PC-3 (cell line): ENCODE measurements at places on chromosomes 2 and 18. TPM values are rescaled to one million over a fixed set of nuclear protein-coding genes. Genes with fewer than 3 reads are reported as not detected.

ANKRD29 gene
- 31.0 and 31.4 TPM in 2 replicates for total RNA-seq

RHOB gene
- total RNA-seq, result 88.5 and 108 TPM in 2 replicates

ZSWIM2 gene
- not detected in 2 replicates for total RNA-seq

MDH1B gene
- 0.23 and 0.40 TPM in 2 replicates for total RNA-seq

PCARE gene
- total RNA-seq, result not detected in 2 replicates

DNA sequence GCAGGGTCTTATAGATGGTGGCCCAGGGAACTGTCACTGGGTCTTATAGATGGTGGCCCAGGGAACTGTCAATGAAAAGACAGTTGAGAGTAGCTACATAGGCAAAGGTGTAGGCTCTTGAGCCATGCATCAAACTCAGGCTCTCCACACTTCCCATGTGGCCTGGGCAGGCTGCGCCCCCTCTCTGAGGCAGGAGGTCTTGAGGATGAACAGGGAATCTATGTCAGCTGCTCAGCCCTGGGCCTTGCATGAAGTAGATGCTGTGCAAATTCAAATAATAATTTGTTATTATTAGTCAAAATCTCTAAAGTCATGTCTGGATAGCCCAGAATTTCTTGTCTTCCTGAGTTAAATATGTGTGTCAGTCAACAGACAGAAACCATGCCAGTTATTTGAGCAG, 26.7 kb downstream of the STK25 start:
- no peaks in the 10 kb centered on the region for H3K36me3 ChIP-seq
- H3K27me3 ChIP-seq, result no peaks in the 10 kb centered on the region
- H3K27ac ChIP-seq, result no peak overlapping the region

DNA sequence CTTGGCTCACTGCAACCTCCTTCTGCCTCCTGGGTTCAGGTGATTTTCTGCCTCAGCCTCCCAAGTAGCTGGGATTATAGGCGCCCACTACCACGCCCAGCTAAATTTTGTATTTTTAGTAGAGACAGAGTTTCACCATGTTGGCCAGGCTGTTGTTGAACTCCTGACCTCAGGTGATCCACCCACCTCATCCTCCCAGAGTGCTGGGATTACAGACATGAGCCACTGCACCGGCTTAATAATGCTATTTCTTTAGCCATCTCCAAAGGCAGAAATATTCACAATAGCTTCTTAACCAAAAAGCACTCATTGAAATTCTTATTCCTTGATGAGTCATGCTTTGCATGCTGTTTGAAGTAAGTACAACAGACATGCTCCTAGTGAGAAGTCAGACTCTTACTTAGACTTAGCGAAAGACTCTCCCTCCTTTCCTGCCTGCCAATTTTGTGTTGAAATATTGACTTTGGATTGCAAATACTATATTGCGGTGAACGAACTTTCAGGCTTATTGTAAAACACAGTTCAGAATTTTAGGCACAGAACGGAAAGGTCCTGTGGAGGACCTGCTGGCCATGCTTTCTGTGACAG, 4.4 kb downstream of the ACTR3 start:
- peaks cover 6% of the 10 kb centered on the region; the same call in 1 of the 2 replicates for H3K36me3 ChIP-seq
- DNase-seq, result peak; percentile 95
- peak overlapping the region; percentile 57 for H3K4me3 ChIP-seq
- peak overlapping the region; percentile 58 for H3K27ac ChIP-seq
- H3K4me1 ChIP-seq, result peaks cover 56% of the 10 kb centered on the region

DNA sequence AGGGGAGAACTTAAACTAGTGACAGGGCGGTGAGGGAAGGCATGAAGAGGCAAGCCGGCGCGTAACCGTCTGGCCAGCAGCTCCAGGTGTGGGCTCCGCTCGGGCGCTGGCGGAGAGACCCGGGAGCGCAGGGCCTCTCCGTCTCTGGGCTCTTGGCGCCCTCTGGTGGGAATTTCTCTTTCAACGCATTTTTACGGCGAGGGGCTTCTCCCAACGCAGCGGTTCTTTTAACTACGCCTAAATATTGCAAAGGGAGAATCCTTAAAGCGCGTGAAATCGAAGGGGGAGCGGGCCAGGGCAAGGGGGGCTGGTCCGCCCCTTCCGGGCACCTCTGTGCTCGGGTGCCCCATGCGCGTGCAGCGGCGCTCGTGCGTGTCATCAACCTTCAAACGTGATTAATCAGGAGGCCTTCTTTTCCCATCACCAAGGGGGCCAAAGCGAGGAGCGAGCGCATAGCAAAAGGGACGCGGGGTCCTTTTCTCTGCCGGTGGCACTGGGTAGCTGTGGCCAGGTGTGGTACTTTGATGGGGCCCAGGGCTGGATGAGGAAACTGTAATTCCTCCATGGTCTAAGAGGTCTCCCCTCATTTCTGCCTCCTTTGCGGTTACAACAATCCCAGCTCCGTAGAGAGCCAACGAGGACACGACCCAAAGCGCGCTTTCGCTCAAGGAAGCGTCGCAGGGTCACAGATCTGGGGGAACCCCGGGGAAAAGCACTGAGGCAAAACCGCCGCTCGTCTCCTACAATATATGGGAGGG, 762 bp upstream of the GAD1 start:
- H3K36me3 ChIP-seq, result no peaks in the 10 kb centered on the region
- no peaks in the 10 kb centered on the region for H3K27me3 ChIP-seq
- peak overlapping the region; percentile 97 for H3K4me3 ChIP-seq
- peak; percentile 82 for DNase-seq
- H3K27ac ChIP-seq, result no peak overlapping the region

GRCh38 chr2:44169155-44169898, 652 bp downstream of the PPM1B start:
- peaks cover 20% of the 10 kb centered on the region for H3K4me1 ChIP-seq
- peak; percentile 38 for DNase-seq
- no peaks in the 10 kb centered on the region for H3K27me3 ChIP-seq

GRCh38 chr2:199606193-199606780, 148.5 kb upstream of the SATB2 start:
- no peak overlapping the region for H3K4me3 ChIP-seq
- H3K27me3 ChIP-seq, result peaks cover 60% of the 10 kb centered on the region
- DNase-seq, result peak; percentile 13
- no peaks in the 10 kb centered on the region for H3K36me3 ChIP-seq
- no peaks in the 10 kb centered on the region for H3K4me1 ChIP-seq

- peaks cover 4% of the 10 kb centered on the region; the same call in 1 of the 2 replicates for H3K4me1 ChIP-seq
- no peak overlapping the region for H3K4me3 ChIP-seq
- no peaks in the 10 kb centered on the region for H3K36me3 ChIP-seq
Measured at GRCh38 chr2:119702918-119703401, 24.0 kb downstream of the TMEM177 start.

DNA sequence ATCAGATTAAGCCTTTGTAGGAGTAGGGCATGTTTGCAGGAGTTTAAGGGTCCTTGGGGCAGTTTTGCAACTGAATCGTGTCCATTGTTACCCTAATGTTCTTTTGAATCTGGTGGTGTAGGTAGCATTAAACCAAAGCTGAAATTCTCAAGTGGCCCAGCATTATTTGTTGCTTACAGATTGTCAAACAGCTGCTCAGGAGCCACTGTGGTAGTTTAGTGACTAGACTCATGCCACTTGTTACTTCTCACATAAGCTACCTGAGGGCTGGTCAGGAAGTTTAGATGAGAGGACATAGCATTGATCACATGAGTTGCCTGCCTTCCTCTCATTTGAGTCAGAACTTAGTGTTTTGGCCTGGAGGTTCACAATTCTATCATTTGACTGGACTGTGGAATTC, 157.6 kb downstream of the HAUS1 start:
- no peak overlapping the region for H3K4me3 ChIP-seq
- H3K27me3 ChIP-seq, result no peaks in the 10 kb centered on the region
- peaks cover 19% of the 10 kb centered on the region for H3K4me1 ChIP-seq
- DNase-seq, result no peak

GRCh38 chr2:242085941-242086621, 216.6 kb downstream of the RTP5 start:
- peaks cover 10% of the 10 kb centered on the region; the same call in 1 of the 2 replicates for H3K4me1 ChIP-seq
- H3K36me3 ChIP-seq, result no peaks in the 10 kb centered on the region
- H3K27ac ChIP-seq, result no peak overlapping the region

DNA sequence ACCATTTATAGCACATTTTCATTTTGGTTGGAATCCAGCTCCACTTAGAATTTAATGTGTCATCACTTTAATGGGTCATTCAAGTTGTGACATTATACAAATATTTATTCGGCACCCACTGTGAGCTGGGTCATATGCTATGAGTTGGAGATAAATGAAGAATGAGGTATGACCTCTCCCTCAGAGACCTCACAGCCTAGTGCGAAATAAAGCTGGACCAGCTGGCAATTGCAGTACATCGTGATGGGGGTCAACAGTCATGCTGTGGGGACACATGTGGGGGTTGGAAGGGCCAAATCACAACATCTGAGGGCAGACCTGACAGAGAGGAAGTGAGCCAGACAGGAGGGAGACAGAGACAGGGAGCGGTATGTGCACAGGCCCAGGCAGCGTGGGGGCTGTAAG, 175.4 kb downstream of the MAIP1 start:
- H3K27ac ChIP-seq, result peak overlapping the region; percentile 85
- peaks cover 31% of the 10 kb centered on the region for H3K4me1 ChIP-seq
- H3K36me3 ChIP-seq, result no peaks in the 10 kb centered on the region
- no peak overlapping the region for H3K4me3 ChIP-seq
- peak; percentile 82 for DNase-seq
- H3K27me3 ChIP-seq, result no peaks in the 10 kb centered on the region

DNA sequence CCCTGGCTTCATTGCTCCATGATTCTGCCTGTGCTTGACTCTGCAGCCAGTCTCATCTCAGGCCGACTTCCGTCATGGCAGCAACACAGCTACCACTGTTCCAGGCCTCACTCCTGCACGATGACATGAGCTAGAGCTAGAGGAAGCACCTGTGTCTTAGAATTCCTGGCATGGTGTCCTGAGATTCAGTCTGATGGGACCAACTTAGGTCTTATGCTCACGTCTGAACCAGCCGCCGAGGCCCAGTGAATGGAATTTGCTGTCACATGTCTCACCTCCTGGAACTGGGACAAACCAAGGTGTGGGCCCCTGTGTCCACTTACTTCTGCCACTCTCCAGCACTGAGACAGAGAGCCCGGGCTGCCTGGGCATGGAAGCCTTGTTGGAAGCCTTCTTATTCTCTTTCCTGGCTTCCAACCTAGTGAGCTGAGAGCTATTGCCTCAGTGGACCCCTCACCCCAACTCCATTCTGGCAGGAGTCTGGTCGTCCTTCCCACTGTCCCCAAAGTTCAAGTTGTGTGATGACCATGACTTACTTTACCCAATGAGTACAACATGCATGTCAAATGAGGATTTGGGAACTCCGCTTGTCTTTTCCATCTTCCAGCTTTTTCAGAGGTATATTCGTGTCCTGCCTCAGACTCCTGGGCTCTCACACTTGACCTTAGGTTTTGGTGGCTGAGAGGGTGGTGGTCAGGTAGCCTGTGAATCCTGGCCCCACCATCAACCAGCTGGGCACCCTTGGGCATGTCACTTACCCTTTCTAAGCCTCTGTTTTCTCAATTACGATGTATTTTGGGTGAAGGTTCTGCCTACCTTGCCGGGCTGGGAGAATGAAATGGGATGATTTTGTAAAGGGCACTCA, 39.1 kb upstream of the HS6ST1 start:
- H3K27me3 ChIP-seq, result peaks cover 57% of the 10 kb centered on the region
- H3K4me3 ChIP-seq, result no peak overlapping the region
- no peaks in the 10 kb centered on the region for H3K36me3 ChIP-seq
- H3K27ac ChIP-seq, result no peak overlapping the region
- DNase-seq, result no peak

GRCh38 chr18:63889626-63890025, 2.1 kb downstream of the SERPINB2 start:
- no peaks in the 10 kb centered on the region for H3K36me3 ChIP-seq
- H3K27me3 ChIP-seq, result no peaks in the 10 kb centered on the region
- DNase-seq, result no peak
- no peak overlapping the region for H3K27ac ChIP-seq
- no peak overlapping the region for H3K4me3 ChIP-seq

DNA sequence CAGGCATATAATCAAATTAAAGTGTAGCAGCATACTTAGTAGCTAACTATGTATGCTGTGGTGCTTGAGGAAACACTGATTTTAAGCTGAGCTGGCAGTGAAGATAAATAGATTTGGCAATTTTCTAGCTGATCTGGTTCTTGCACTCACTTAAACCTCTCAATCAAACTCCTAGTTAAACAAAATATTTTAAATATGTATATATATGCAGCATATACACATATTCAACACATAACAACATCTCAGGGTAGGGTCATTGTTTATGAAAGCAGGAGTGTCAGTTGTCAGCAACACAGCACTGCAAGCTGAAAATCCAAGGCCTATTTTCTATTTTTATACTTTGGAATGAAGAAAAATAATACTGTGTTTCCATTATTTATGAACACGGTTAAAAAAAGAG, 10.4 kb upstream of the FSHR start:
- no peaks in the 10 kb centered on the region for H3K4me1 ChIP-seq
- H3K27ac ChIP-seq, result no peak overlapping the region
- no peak overlapping the region for H3K4me3 ChIP-seq
- no peaks in the 10 kb centered on the region for H3K36me3 ChIP-seq

DNA sequence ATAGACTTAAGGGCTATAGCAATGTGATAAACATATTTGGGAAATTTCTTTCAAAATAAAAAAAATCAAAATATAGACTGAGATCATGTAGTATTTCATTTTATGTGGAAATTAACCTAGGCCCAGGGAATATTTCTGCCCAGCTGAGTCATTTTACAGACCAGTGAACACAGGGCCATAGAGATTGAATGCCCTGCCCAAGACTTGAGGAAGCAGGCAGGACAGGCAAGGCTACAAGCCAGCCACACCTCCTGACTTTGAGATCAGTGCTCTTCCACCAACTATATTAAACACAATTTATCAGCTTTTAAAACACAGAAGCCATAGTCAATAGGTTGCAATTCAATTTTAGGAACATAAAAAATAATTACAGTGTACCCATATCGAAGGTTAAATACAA, 12.9 kb downstream of the CCDC148 start:
- no peak overlapping the region for H3K27ac ChIP-seq
- H3K36me3 ChIP-seq, result no peaks in the 10 kb centered on the region
- no peaks in the 10 kb centered on the region for H3K27me3 ChIP-seq
- H3K4me1 ChIP-seq, result no peaks in the 10 kb centered on the region
- no peak overlapping the region for H3K4me3 ChIP-seq
- DNase-seq, result no peak

DNA sequence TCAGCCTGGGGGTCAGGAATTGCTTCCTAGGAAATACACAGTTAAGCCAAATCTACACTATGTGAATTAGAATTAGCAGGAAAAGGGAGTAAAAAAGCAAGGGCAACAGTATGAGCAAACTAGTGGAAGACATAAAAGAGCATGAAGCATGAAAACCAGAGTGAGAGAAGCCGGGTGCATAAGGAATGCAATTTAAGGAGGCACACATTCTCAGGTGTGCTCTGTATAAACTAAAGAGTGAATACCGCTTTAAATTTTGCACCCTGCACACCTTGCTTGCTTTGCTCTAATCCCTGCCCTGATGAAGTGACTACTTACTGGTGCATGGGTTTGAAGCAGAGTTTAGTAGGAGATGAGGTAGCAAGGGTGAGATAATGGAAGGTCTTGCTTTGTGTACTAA, 65.7 kb upstream of the EPHA4 start:
- no peaks in the 10 kb centered on the region for H3K36me3 ChIP-seq
- H3K4me3 ChIP-seq, result no peak overlapping the region
- H3K4me1 ChIP-seq, result no peaks in the 10 kb centered on the region
- H3K27ac ChIP-seq, result no peak overlapping the region
- DNase-seq, result no peak
- H3K27me3 ChIP-seq, result no peaks in the 10 kb centered on the region

- peaks cover 14% of the 10 kb centered on the region for H3K4me1 ChIP-seq
- DNase-seq, result peak; percentile 59
- no peak overlapping the region for H3K4me3 ChIP-seq
- no peaks in the 10 kb centered on the region for H3K27me3 ChIP-seq
- no peak overlapping the region for H3K27ac ChIP-seq
Measured at GRCh38 chr2:165425556-165425955, 43.9 kb upstream of the CSRNP3 start.

GRCh38 chr2:237786936-237787335, 11.6 kb upstream of the RBM44 start:
- H3K36me3 ChIP-seq, result peaks cover 6% of the 10 kb centered on the region
- H3K4me1 ChIP-seq, result no peaks in the 10 kb centered on the region
- no peak overlapping the region for H3K4me3 ChIP-seq
- no peak for DNase-seq
- no peaks in the 10 kb centered on the region for H3K27me3 ChIP-seq
